ENCODE measurements at places on chromosomes 6 and 20.

- no peak for ATAC-seq
These were observed 2.9 kb upstream of the HIVEP1 start for GRCh38 chr6:12009180-12009685.

DNA sequence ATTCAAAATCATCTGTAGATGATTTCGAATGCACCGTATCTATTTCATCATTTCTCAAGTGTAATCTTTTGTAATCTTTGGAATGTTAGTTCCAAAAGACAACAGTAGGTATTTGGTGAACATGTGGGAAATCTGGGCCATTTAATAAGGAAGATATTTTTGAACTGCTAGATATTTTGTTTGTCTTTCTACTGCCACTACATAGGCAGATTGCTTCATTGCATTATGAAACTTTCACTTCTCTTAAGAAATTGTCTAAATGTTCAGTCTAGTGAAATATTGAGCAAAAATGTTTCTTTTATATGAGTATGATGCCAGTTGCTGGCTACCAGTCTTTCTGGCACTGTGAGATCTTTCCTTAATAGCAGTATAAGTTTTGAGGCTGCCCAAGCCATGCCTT is 527.8 kb upstream of the RNF217 start:
- ATAC-seq, result no peak

- no peak for ATAC-seq
These were observed 34.4 kb upstream of the RAB23 start for GRCh38 chr6:57256541-57256940.

GRCh38 chr6:167645368-167645767 is 181.3 kb upstream of the AFDN start:
- no peak for ATAC-seq

DNA sequence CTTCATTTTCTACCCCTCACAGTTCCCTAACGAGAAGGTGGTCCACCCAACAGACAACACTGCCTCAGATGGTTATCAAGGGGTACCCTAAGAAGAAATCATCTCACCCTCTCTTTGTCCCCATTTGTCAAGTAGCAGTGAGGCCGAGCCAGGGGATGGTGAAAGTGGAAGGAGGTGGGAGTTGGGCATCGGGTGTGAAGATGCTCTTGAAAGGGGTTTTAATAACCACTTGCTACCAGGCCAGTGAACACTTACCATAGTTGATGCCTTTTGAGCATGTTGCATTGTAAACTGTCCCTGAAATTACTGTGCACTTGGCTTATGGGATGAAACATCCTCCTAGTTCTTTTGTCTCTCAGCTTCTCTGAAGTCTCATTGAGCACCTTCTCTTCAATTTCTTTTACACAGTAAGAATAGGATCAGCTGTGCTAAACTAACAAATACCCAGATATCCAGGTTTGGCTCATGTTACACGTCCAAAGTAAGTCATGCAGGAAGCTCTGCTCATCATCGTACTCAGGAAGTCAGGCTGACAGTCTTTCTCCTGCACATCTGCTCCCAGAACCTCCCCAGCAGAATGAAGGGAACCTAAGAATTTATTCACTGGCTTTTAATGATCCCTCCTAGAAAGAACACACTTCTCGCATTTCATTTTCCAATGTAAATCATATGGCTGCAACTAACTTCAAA is 13.3 kb downstream of the HLA-DPB1 start:
- ATAC-seq, result peak; percentile 45

DNA sequence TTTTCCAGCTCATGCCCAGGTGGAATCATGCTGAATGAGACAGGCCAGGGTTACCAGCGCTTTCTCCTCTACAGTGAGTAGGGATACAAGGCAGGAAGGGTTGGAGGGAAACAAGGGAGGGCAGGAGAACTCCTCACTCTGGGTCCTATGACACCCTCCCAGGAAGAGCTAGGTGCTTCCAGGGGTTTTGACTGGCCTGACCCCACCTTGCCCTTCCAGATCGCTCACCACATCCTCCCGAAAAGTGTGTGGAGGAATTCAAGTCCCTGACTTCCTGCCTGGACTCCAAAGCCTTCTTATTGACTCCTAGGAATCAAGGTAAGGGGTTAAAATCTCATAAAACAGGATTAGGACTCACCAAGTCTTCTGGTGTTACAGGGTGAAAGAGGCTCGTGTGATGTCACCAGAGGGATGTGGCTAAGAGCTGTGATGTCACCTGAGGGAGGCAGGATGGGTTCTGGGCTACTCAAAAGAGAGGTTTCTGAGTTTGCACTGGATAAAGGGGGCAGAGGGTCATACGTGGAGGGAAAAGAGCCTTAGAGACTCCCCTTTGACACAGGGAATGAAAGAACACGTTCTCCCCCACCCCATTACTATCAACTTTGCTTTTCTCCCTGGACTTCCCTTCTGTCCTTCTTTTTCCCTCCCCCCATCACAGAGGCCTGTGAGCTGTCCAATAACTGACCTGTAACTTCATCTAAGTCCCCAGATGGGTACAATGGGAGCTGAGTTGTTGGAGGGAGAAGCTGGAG is 1.9 kb downstream of the APOM start:
- no peak for ATAC-seq

- ATAC-seq, result no peak
These were observed 25.2 kb downstream of the TBPL1 start for GRCh38 chr6:133977983-133978895.

DNA sequence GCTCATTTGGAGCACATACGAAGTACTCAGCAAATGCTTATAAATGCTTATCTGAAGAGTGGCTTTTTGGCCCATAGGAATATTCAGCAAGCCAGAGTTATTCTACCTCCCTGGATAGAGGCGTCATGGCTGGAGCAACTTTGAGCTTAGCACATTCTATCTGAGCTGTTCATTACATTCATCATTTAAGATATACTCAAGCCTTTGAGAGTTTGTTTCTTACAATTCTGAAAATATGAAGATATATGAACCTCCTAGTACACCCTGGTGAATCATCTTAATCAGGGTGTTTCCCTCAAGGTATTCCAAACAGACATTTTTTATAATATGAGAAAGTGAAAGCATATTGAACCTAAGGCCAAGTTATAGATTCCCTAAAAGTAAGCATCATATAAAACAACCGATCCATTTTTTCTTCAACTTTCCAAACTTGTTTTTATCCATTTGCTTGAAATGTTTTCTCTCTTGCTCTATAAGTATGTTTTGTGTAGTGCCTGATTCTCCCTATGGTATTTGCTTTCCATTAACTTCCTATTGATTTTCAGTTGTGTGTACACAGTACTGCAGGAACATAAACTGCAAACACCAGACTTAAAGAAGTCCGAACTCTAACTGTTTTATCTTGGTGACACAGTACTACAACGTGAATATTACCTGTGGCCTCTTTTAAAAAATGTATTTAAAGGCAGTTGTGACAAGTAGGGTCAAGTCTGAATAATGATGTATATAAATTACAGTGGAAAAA is 139.7 kb upstream of the PTPRK start:
- no peak for ATAC-seq

DNA sequence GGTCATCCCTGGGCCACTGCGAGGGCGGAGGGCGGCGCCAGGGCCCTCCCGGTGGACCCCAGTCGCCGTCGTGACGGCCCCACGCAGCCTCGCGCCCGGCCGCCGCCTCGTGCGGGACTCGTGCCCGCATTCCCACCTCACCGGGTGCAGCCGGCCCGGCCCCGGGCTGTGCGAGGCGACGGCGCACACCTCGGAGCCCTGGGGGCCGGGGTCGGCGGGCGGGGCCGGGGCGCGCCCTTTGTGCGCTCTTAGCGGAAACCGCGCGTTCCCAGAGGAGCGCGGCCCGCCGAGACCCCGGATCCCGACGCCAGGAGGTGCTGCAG is 5.5 kb upstream of the DLL1 start:
- ATAC-seq, result no peak

DNA sequence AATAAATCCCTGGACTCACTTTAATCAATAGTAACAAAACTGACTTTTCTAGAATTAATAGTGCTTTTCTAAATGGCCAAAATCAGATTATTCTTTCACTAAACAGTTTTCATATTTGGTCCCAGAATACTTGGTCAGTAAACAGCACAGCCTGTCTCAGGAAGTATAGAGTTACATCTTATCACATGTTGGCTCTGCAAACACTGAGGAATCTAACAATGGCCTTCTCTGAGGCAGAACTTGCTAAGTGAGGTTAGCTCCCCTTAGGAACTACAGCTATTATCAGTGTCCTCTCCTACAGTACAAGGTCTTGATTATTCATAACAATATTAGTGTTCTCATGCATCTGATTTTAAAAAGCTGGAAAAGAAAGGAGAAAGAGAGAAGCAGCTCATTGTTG is 1622.8 kb downstream of the HACE1 start:
- ATAC-seq, result no peak

GRCh38 chr20:59866338-59866737 is 67.1 kb downstream of the SYCP2 start:
- no peak for ATAC-seq

DNA sequence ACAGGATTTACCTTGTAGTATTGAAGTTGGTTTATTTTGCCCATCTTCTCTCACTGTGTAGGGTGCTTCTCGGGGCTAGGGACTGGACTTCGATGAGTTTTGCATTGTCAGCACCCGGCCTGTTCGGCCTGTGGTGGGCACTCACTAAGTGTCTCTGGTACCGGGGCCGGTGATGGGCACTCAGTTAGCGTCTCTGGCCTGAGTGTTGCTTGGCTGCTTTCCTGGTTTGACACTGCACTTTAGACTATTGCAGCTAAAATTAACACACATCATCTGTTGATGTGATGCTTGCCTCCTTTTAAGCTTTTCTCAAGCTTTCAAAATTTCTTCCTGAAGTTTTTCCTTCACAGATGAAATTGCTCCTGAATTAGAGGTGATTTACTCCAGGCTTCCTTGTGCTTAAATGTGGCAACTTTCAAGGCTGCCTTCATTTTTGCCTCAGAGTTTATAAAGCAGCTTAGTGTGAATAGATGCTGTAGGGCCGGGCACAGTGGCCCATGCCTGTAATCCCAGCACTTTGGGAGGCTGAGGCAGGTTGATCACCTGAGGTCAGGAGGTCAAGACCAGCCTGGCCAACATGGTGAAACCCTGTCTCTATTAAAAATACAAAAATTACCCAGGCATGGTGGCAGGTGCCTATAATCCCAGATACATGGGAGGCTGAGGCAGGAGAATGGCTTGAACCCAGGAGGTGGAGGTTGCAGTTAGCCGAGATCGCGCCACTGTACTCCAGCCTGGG is 41.7 kb upstream of the TULP4 start:
- ATAC-seq, result no peak

- ATAC-seq, result no peak
These were observed 2.8 kb downstream of the CLIC5 start for GRCh38 chr6:46012834-46013233.

DNA sequence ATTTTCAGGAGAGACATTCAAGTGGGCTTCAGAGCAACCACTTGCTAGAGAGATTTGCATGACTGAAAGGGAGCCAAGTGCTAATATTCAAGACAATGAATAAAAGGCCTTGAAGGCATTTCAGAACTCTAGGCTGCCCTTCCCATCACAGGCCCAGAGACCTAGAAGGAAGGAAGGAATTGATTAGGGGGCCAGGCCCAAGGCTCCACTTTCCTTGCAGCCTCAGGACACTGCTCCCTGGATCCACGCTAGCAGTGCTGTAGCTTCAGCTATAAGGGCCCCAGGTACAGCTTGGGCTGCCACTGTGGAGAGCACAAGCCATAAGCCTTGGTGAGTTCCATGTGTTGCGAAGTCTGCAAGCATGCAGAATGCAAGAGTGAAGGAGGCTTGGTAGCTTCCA is 731.9 kb upstream of the FLRT3 start:
- ATAC-seq, result peak; percentile 50

DNA sequence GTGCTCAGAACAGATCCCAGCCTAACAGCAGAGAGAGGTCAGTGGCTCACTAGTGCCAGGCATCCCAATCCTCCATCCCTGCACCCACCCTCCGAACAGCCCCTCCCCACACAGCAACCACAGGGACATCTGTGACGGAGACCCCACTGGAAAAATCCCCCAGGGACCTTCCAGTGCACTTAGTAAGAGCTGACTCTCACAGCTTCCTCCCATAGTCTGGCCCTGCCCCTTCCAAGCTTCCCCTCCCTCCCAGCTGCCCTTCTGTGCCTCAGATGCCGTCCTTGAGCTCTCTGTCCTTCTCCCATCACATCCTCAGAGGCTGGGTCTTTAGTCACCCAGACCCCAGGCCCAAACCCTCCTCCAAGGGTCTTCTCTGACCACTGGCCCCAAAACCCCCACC is 9.7 kb upstream of the THBS2 start:
- no peak for ATAC-seq

DNA sequence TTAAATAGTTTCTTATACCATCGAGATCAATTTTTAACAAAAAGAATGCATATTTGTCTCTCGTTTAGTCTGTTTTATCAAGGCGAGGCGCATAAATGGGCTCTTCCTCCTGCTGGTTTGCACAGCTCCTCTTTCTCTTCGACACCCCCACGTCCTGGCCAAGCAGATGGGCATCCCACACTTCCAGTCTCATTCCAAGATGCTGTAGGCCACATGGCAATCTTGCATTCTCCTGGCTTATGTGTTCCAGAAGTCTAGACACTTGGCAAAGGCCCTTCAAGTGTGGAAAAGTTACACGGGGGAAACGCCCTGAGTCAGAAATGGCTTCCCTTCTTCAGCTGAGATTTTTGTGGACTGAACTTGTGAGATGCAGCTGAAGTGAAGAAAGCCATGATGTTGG is 447.1 kb downstream of the QKI start:
- no peak for ATAC-seq

DNA sequence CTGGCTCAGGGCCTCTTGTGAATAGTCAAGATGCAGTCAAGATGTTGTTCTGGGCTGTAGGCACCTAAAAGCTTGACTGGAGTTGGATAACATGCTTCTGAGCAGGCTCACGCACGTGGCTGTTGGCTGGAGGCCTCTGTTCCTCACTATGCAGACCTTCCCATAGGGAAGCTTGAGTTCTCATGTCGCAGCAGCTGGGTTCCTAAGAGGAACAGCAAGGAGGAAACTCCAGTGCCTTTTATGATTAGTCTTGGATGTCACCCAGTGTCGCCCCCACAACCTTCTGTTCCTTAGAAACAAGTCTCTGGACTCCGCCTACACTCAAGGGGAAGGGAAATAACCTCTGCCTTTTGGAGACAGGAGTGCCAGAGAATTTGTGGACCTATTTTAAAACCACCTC is 210.7 kb downstream of the BCAS1 start:
- ATAC-seq, result no peak

DNA sequence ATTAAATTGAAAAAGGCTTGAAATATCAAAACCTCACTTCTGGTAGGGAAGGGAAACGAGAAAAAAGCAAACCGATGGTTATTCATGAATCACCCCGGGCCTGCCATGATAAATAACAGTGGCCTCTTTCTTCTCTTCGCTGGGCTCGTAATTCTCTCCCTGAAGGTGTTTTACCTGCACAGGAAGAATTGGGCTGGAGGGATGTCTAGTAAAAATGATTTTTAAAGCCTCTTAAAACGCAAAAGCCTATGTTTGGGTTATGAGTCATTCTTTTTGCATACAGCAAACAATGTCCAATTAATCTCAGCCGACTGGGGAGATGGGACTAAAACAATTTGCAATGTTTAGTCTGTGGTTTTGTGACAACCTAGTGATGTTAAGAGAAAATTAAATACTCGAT is 16.8 kb downstream of the LINC00237 start:
- ATAC-seq, result no peak

DNA sequence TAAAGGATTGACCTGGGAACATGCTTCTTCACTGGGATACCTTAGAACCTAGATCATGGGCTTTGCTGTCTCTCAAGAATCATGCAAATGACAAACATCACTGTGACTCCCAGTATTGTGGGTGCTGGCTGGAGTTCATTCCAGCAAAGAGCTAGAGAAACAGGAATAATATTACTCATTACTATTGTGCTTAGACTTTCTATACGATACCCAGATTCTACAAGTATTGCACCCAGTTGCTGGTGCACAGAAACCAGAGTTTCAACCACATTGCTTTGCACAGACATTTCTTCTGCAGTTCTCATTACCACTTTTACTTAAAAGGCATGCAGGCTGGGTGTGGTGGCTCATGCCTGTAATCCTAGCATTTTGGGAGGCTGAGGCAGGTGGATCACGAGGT is 220.4 kb upstream of the ZNF217 start:
- ATAC-seq, result no peak
